ENCODE measurements at places on chromosomes 4 and X. TPM values are rescaled to one million over a fixed set of nuclear protein-coding genes. Genes with fewer than 3 reads are reported as not detected.

DNA sequence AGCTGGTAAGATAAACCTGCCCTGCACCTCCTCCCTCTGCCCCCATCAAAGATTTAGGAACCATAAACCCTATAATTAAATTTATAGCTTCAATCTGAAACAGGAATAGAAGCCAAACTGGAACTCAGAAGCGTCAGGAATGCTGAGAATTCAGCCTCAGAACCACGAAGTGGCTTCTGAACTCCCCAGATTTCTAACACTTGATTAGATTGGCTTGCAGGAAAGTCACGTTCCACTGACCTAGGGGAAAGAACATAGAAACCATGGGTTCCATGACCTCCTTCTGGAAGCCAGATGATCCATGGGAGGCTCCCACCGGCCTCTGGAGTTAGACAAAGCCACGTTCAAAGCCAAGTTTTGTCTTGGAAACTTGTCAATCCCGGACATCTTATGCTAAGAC lies 356.5 kb downstream of the MID1IP1 start:
- no peak for DNase-seq
- H3K4me3 ChIP-seq: no peak overlapping the region
- no peaks in the 10 kb centered on the region for H3K27me3 ChIP-seq

GRCh38 chr4:109921384-109921808 lies 8.7 kb downstream of the EGF start:
- H3K4me3 ChIP-seq: no peak overlapping the region
- H3K36me3 ChIP-seq: no peaks in the 10 kb centered on the region
- H3K27me3 ChIP-seq: no peaks in the 10 kb centered on the region
- H3K4me1 ChIP-seq: peaks cover 17% of the 10 kb centered on the region

GRCh38 chr4:99201690-99202089 lies 17.4 kb downstream of the ADH6 start:
- H3K36me3 ChIP-seq: no peaks in the 10 kb centered on the region
- no peak for DNase-seq
- no peaks in the 10 kb centered on the region for H3K27me3 ChIP-seq

- no peak overlapping the region for H3K4me3 ChIP-seq
- no peaks in the 10 kb centered on the region for H3K36me3 ChIP-seq
- no peaks in the 10 kb centered on the region for H3K4me1 ChIP-seq
- H3K27me3 ChIP-seq: no peaks in the 10 kb centered on the region
Observed at GRCh38 chr4:25532591-25532990, 123.1 kb upstream of the SLC34A2 start.

- H3K4me1 ChIP-seq: no peaks in the 10 kb centered on the region
- no peaks in the 10 kb centered on the region for H3K36me3 ChIP-seq
- H3K4me3 ChIP-seq: no peak overlapping the region
- DNase-seq: no peak
- H3K27me3 ChIP-seq: no peaks in the 10 kb centered on the region
Observed at GRCh38 chr4:8641256-8641655, 48.7 kb downstream of the CPZ start.

DNA sequence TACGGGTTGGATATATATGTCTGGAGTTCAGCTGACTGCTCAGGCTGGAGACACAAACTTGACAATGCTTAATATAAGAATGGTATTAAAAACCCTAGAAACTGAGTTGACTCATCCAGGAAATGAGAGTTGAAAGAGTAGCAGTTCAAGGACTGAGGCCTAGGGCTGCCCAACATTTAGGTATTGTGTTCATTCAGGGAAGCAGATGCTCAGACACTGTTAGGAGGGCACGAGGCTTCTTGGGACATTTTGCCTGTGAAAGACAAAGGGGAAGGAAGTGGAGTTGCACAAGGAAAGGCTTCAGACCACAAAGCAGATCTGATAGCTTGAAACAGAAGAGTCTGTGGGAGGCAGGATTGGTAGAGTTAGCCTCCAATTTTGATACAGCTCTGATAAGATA lies 52.0 kb upstream of the HS3ST1 start:
- no peaks in the 10 kb centered on the region for H3K4me1 ChIP-seq
- no peaks in the 10 kb centered on the region for H3K27me3 ChIP-seq
- no peak for DNase-seq
- H3K4me3 ChIP-seq: no peak overlapping the region
- H3K27ac ChIP-seq: no peak overlapping the region
- H3K36me3 ChIP-seq: no peaks in the 10 kb centered on the region

- H3K27me3 ChIP-seq: no peaks in the 10 kb centered on the region
- peaks cover 3% of the 10 kb centered on the region for H3K4me1 ChIP-seq
Observed at GRCh38 chr4:88021824-88022223, 14.4 kb downstream of the PKD2 start.

DNA sequence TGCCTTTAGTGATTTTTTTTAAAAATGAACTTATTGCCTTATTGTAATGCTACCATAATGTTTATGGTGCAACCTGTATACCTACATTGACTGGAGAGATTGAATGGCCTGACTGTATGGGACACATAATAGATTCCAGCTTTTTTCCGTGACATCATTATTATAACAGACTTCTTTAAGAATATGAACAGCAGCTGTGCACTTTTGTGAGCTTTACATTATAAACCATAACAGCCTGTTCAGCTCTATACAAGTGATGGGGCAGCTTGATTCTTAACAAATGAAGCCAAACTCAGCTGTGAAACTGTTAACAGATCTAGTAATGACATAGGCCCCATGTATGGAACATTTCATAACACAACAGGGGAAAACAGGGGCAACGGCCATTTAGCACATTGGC lies 187.0 kb downstream of the BMPR1B start:
- no peak overlapping the region for H3K4me3 ChIP-seq
- H3K27ac ChIP-seq: no peak overlapping the region
- DNase-seq: no peak

The HS6ST2 gene
- total RNA-seq: 2.9 TPM

The GPAT3 gene
- 0.69 TPM for total RNA-seq

The USP17L5 gene
- total RNA-seq: not detected

GRCh38 chr4:162406637-162407365 lies 243.0 kb upstream of the FSTL5 start:
- no peaks in the 10 kb centered on the region for H3K4me1 ChIP-seq
- no peak overlapping the region for H3K27ac ChIP-seq
- H3K4me3 ChIP-seq: no peak overlapping the region
- H3K36me3 ChIP-seq: no peaks in the 10 kb centered on the region

- no peaks in the 10 kb centered on the region for H3K27me3 ChIP-seq
- H3K4me1 ChIP-seq: no peaks in the 10 kb centered on the region
- no peaks in the 10 kb centered on the region for H3K36me3 ChIP-seq
- no peak overlapping the region for H3K4me3 ChIP-seq
- H3K27ac ChIP-seq: no peak overlapping the region
- DNase-seq: no peak
Observed at GRCh38 chr4:100548200-100548560, 30.4 kb upstream of the EMCN start.

DNA sequence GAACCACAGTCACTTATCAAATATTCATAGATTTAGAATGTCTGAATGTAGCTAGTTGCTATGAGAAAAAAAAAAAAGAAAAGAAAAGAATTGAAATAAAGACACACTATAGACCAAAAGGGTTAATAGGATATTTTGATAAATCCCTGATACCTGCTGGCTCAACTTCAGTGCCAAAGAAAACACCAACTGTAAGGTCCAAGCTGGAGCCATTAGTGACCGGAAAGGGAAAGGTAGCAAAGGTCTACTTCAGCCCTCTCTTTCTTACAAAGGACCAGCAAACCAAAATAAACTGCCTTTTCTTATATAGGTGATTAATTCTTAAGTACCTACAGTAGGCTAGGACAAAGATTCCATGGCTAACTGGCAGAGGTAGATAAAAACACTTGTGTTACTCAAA lies 9.7 kb downstream of the CBR4 start:
- H3K4me3 ChIP-seq: no peak overlapping the region
- peaks cover 5% of the 10 kb centered on the region for H3K36me3 ChIP-seq
- peaks cover 24% of the 10 kb centered on the region for H3K4me1 ChIP-seq
- no peaks in the 10 kb centered on the region for H3K27me3 ChIP-seq
- no peak overlapping the region for H3K27ac ChIP-seq

DNA sequence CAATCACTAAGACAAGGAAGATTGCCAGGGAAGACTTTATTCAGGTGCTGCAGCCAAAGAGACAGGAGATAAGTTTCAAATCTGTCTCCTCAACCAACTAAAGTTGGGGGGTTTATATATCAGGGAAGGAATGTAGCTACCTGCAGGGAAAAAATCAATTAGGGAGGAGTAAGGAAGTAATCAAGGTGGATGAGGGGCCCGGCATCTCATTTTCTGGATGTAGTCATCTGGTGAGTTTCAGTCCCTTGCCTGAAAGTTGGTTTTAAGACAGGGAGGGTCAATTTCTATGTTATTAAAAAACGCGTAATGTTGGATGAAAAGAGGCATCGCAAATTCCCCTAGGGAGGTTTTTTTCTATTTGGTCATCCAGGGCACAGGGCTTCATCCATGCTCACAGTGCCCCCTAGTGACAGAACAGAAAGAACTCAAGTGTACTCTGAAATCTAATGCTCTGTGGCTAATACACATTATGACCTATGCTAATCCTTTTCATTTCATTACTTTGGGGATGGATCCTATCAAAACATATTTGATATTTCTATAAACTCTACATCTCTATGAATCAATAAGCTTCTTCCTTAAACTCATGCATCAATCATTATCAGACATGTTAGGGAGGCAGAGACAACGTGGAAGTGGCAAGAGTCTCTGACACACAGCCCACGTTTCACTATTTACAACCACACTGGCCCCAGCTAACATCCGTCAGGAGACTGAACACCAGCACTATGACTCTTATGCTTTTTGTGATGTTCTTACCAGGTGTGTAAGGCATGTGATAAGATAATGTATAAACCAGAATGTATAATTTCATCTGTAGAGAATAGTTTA lies 1577.0 kb upstream of the TENM3 start:
- H3K4me1 ChIP-seq: no peaks in the 10 kb centered on the region
- DNase-seq: no peak
- H3K27me3 ChIP-seq: no peaks in the 10 kb centered on the region
- no peaks in the 10 kb centered on the region for H3K36me3 ChIP-seq

DNA sequence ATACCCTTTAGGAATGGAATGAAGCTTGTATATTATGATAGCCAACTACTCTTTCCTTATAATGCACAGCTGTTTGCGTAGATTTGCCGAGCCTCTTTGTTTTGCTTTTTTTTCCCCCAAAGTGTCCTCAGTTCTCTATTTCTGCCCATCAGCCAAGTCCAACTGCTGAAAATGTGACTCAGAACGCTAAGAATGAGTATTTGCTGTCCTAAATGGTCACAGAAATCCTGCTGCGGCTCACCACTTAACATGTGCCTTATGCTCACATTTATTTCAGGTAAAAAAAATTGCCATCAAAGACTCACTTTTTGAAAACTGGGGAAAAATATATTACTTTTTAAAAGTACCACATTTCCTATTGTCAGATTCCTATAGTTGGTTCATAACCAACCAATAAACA lies 36.9 kb downstream of the GABRA4 start:
- no peaks in the 10 kb centered on the region for H3K36me3 ChIP-seq
- H3K27me3 ChIP-seq: peaks cover 3% of the 10 kb centered on the region
- H3K27ac ChIP-seq: no peak overlapping the region
- no peak for DNase-seq

DNA sequence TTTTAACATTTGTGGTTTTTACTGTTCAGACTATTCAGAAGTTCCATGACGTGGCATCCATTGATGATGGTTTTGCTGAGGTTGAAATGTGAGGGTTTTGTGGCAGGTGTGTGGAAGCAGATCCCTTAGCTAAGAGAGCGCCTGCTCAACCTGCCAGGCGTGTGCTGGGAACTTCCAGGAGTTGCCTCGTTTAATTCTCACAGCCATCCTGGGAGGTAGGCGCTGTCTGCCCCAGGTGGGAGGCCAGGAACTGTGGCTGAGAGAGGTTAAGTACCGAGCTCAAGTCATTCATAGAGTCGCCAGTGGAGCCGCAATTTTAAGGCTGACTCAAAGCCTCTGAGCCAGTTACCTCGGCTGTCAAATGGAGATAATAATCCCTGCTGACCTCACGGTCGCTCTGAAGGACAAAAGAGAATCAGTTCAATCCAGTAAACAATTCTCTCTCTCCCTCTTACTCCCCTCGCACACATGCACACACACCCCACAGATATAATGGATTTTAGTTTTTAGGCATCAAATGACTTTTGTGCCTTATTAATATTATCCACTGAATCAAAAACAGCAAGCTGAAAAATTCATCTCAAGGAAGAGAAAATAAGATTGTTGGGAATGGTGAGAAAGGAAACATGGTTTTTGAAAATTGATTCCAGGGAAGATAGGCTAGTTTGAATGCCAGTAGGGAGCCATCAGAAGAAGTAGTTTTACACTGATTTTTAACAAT lies 171.3 kb downstream of the PTTG2 start:
- peak overlapping the region; percentile 63 for H3K27ac ChIP-seq
- H3K27me3 ChIP-seq: no peaks in the 10 kb centered on the region
- no peaks in the 10 kb centered on the region for H3K36me3 ChIP-seq
- peaks cover 33% of the 10 kb centered on the region for H3K4me1 ChIP-seq
- DNase-seq: peak; percentile 32

- H3K27me3 ChIP-seq: no peaks in the 10 kb centered on the region
- DNase-seq: no peak
- H3K4me3 ChIP-seq: peak overlapping the region; percentile 72
- peaks cover 4% of the 10 kb centered on the region for H3K36me3 ChIP-seq
Observed at GRCh38 chr4:56979421-56980072, 851 bp downstream of the POLR2B start.

- H3K36me3 ChIP-seq: no peaks in the 10 kb centered on the region
- no peak overlapping the region for H3K4me3 ChIP-seq
- peaks cover 5% of the 10 kb centered on the region for H3K4me1 ChIP-seq
- DNase-seq: no peak
- H3K27me3 ChIP-seq: no peaks in the 10 kb centered on the region
Observed at GRCh38 chr4:6201580-6202091, 1.3 kb upstream of the JAKMIP1 start.

GRCh38 chr4:59818656-59819055 lies 1381.5 kb upstream of the ADGRL3 start:
- no peak overlapping the region for H3K27ac ChIP-seq
- DNase-seq: no peak
- H3K4me3 ChIP-seq: no peak overlapping the region
- no peaks in the 10 kb centered on the region for H3K4me1 ChIP-seq

The BMX gene
- total RNA-seq: 3.2 TPM

GRCh38 chr4:7816771-7817170 lies 122.9 kb downstream of the AFAP1 start:
- no peak overlapping the region for H3K4me3 ChIP-seq
- no peaks in the 10 kb centered on the region for H3K36me3 ChIP-seq
- no peak overlapping the region for H3K27ac ChIP-seq
- H3K4me1 ChIP-seq: peaks cover 5% of the 10 kb centered on the region

The FAT4 gene
- 1.8 TPM for total RNA-seq

The GPRASP3 gene
- 2.4 TPM for total RNA-seq

The GSX2 gene
- not detected for total RNA-seq

The PALLD gene
- 21.6 TPM for total RNA-seq

GRCh38 chr4:188432328-188432727 lies 293.1 kb downstream of the TRIML1 start:
- no peak overlapping the region for H3K4me3 ChIP-seq
- no peaks in the 10 kb centered on the region for H3K4me1 ChIP-seq
- no peak for DNase-seq
- no peaks in the 10 kb centered on the region for H3K36me3 ChIP-seq
- H3K27ac ChIP-seq: no peak overlapping the region

DNA sequence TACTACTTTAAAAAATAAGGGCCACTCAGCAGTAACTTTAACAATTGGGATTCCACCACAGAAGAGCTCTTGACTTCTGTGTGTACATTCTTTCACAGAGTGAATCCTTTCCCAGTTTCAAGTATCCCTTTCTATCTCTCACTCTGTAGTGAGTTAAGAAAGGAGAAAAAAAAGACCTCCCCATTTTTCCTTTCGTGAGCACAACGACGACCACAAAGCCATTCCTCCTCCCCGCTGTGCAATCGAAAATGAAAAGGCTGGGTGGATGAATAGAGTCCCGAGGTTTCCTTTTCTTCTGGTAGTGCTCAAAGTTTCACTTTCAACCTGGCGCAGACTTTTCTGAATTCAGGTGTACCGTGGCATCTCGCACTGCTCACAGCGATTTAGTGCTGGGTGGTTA lies 58.0 kb downstream of the TAB3 start:
- no peak overlapping the region for H3K4me3 ChIP-seq
- no peak overlapping the region for H3K27ac ChIP-seq
- no peaks in the 10 kb centered on the region for H3K4me1 ChIP-seq
